ENCODE measurements at places on chromosomes 13 and 19.

DNA sequence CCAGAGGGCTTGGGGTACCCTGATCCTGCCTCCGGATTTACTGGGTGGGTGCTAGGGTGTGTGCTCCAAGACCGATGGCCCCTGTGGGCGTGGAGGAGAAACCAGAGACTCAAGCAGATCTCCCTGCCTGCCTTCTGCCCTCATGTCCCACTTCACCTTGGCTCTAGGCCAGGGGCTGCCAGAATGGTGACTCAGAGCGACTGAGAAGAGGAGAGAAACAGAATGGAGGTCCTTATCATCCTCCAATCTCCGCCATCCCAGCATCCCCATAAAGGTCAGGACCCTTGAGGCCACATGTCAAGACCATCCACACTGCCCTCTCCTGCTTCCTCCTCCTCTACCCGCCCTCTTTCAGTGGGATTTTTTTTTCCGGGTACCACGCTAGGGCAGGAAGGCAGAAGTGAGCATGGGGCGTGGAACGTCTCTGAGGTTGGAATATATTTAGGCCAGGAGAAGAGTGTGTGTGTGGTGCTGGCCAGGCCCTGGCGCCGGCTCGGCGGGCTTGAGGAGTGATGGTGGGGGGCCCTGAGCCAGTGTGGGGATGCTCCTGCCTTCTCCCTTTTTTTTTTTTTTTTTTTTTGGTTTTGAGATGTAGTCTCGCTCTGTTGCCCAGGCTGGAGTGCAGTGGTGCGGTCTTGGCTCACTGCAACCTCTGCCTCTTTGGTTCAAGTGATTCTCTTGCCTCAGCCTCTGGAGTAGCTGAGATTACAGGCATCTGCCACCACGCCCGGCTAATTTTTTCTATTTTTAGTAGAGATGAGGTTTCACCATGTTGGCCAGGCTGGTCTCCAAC, 22.3 kb downstream of the IER2 start:
- DNase-seq, result peak; percentile 79

GRCh38 chr13:72473321-72473720, 254.1 kb downstream of the MZT1 start:
- no peak for DNase-seq

DNA sequence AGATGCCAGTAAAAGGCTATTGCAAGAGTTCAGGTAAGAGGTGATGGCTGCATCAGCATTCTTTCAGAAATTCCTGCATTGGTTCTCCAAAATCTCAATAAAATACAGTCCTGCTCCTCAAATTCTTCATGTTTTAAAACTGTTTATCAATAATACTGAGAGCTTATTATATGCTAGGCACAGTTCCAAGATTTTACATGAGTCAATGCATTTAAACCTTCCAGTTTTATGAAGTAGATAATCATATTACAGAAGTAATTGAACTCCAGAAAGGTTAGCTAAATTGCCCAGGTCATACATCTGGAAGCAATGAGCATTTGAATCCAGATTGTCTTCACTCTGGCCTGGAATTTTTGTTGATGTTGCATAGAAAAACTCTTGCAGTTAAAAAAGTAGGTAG, 282.9 kb upstream of the SLITRK6 start:
- DNase-seq, result no peak

- DNase-seq, result no peak
Measured at GRCh38 chr19:48571378-48572162, 19.6 kb downstream of the SULT2B1 start.

- peak; percentile 5 for DNase-seq
Measured at GRCh38 chr13:45786293-45786920, 65.1 kb downstream of the SIAH3 start.

GRCh38 chr13:51684076-51684475, 99.8 kb downstream of the WDFY2 start:
- no peak for DNase-seq

DNA sequence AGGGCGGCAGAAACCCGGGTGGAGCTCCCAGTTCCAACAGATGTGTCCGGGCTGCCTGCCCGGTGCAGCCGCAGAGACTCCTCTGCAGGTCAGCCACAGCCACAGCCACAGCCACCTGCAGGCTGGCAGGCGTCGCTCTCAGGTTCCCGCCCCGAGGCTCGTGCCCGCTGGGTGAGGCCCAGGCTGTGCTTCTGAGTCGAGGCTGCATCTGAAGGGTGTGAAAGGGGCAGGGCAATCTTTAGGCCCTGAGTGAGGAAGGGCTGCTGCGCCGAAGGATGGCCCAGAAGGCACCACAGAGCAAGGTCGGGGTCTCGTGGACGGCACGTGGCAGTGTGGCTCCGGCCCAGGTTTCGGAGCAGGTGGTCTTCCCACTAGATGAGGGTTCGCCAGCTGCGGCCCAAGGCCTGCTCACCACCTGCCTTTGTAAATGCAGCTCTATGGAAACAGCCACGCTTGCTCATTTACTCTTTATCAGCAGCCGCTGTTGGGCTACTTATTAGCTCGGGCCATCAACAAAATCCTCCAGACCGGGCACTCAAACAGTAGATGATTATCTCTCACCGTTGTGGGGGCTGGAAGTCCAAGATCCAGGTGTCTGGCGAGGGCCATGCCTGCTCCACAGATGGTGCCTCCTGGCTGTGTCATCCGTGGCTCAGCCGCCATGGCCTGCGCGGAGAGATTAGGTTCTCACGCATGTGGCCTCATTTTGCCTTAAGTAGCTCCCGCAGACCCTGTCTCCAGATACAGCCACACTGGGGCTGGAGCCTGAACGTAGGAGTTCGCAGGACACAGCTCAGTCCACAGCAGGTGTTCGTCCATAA, 40.3 kb upstream of the TFDP1 start:
- DNase-seq, result no peak

- no peak for DNase-seq
Measured at GRCh38 chr13:50225193-50226155, 210.2 kb downstream of the KCNRG start.

- DNase-seq, result no peak
Measured at GRCh38 chr13:110869231-110869804, 45.6 kb downstream of the ANKRD10 start.

GRCh38 chr19:39595950-39596349, 6.4 kb upstream of the LGALS13 start:
- DNase-seq, result no peak

- no peak for DNase-seq
Measured at GRCh38 chr19:58252102-58252685, 23.5 kb downstream of the ZNF544 start.
